Activated naive CD8-positive, alpha-beta T cell treated with anti-CD3 and anti-CD28 coated beads for 36 hours (primary cell): ENCODE measurements at places on chromosomes 1 and 21.

DNA sequence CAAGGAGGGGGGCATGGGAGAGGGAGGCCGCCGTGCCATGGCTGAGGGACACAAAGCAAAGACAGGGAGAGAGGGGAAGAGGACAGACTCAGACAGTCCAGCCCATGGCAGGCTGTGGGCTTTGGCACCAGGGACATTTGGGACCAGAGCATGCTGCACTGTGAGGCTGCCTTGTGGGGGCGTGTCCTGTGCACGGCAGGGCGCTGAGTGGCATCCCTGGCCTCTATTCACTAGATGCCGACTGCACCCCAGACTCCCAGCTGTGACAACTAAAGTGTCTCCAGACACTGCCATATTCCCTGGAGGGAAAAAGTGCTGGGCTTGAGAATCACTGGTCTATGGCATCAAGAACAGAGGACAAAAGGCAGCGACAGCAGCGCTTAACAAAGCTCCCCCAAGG, 18.6 kb upstream of the PRDM15 start:
- DNase-seq = no peak

- no peak for DNase-seq
These were observed 30.6 kb downstream of the MORN1 start for GRCh38 chr1:2360588-2361364.

DNA sequence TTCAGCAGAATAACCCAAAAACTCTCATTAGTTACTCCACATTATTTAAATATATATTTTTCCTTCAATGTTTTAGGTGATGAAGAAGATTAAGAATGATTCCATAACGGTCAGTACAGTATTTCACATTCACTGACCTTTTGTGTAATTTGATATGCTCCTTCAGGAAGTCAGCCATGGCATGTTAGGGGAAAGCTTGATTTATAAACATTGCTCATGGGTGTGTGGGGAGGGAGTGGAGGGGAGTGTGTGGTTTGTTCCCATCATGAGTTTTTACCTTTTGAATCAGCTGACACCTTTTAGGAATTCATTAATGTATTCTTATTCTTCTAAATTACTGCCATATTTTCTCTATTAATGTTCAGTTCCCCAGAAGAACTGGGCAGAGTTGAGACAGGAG, 240.2 kb downstream of the ATG4C start:
- DNase-seq = no peak

- DNase-seq = no peak
These were observed 35.0 kb downstream of the ZYG11A start for GRCh38 chr1:52877554-52877953.

DNA sequence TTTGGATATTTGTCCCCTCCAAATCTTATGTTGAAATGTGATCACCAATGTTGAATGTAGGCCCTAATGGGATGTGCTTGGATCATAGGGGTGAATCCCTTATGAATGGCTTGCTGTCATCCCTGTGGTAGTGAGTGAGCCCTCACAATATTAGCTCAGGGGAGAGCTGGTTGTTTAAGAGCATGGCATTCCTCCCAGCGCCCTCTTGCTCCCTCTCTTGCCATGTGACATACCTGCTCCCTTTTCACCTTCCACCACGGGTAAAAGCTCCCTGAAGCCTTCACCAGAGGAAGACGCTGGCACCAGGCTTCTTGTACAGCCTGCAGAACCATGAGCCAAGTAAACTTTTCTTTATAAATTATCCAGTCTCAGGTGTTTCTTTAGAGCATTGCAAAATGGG, 305.6 kb downstream of the KCTD3 start:
- DNase-seq = no peak
